Stimulated activated CD8-positive, alpha-beta memory T cell treated with anti-CD3 and anti-CD28 coated beads, Interleukin-15, amount 100 ng/mL, for 24 hours (primary cell): ENCODE measurements at places on chromosomes 16 and 17.
A peak's percentile ranks its signal among the peaks of the same experiment; 100 is the strongest.

- DNase-seq: no peak
These were observed 7.2 kb upstream of the TBKBP1 start for GRCh38 chr17:47686664-47687327.

DNA sequence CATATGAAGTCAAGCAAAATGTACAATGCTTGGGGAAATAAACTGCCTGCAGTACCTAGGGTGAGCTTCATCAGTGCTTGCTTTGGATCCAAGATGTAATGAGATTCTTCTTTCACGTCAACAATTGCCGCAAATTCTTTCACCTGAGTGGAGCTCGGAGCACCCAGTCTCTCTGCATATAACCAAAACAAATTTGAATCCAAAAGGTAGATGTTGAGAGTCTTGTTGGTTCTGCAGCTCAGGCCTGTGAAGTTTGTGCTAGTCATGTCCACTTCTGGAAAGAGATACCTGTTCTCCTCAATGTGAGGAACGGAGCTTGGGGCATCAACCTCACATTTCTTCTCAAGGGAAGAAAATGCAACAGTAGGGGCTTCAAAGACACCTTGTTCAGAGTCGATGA is 23.0 kb downstream of the SNN start:
- DNase-seq: no peak

GRCh38 chr17:27938864-27939263 is 45.7 kb upstream of the LYRM9 start:
- DNase-seq: no peak

- DNase-seq: peak; percentile 56
These were observed at the start of gene VEZF1 for GRCh38 chr17:57987581-57988300. Gene VEZF1 (minus strand): TSS chr17:57988254. CDS start chr17:57988111, 143 bp downstream.

DNA sequence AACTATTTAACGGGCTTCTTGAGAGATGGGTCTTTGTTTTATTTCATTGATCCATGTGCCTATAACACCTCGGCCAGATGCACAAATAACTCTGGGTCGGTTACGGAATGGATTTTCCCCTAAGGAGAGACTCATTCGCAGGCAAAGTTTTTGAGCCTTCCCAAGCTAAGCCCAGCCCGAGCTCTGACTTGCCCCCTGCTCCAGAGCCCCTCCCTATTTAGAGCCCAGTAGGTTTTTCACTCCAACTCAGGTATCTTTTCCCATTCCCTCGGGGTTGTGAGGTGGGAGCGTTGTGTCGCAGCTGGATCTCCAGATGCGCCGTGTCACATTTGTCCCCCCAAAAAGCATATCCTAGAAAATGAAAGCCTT is 812 bp upstream of the MYOCD start:
- no peak for DNase-seq

- DNase-seq: no peak
These were observed 134.2 kb downstream of the MGAT5B start for GRCh38 chr17:77002103-77003045.

GRCh38 chr17:77527836-77528505 is 387.2 kb downstream of the SEC14L1 start:
- no peak for DNase-seq

- DNase-seq: no peak
These were observed 613 bp downstream of the B9D1 start for GRCh38 chr17:19361944-19362276.

GRCh38 chr16:5756969-5757368 is 659.4 kb upstream of the EEF2KMT start:
- no peak for DNase-seq

- no peak for DNase-seq
These were observed 134.6 kb downstream of the PARN start for GRCh38 chr16:14495213-14496046.

DNA sequence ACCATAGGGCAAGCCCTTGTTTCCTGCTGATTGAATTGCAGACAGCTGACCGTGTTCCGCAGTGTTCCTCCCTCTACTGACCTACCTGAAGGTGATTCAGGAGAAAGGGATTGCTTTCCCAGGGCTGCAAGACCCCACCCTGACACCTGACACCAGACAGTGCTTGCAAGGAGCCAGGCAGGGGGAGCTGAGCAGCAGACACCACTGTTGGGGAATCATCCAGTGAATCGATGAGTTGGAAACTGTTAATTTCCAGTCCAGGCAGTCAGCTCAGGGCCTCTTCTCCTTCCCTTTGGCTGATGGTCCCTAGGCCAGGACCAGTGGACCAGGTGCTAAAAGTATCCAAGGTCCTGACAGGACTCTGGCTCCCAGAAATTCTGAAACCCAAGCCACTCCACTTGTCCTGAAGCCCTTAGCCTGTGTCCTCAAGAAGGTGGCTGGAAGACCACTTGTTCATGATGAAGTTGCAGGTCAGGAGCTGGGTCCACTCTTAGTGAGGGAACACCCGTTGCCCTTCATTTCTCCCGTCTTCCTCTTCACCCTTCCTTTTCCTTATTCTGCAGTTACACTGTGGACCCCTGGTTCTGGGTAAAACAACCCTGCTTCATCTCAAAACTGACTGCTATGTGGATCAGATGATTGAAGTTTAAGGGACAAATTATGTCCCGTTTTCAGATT is 9.5 kb upstream of the UNK start:
- no peak for DNase-seq

GRCh38 chr16:77721752-77722308 is 484 bp upstream of the NUDT7 start:
- no peak for DNase-seq

GRCh38 chr17:42188749-42189650 is 3.7 kb upstream of the HCRT start:
- no peak for DNase-seq

GRCh38 chr16:12067714-12068401 is 91.3 kb downstream of the SNX29 start:
- DNase-seq: no peak

DNA sequence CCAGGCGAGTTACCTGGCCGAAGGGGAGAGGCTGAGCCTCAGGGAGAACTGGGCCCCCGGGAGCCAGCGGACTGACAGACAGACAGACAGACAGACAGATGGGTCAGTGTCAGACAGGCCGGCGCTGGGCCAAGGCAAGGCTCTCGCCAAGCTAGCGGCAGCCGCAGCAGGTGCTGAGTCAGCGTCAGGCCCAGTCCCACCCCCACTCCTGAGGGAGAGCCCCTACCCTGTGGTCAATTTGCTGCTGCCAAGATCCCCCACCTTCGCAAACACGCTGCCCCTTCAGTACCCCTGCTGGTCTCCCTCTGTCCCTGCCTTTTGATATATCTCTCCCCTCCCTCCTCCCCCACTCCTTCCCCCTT is 1.5 kb downstream of the FGF11 start:
- DNase-seq: no peak

DNA sequence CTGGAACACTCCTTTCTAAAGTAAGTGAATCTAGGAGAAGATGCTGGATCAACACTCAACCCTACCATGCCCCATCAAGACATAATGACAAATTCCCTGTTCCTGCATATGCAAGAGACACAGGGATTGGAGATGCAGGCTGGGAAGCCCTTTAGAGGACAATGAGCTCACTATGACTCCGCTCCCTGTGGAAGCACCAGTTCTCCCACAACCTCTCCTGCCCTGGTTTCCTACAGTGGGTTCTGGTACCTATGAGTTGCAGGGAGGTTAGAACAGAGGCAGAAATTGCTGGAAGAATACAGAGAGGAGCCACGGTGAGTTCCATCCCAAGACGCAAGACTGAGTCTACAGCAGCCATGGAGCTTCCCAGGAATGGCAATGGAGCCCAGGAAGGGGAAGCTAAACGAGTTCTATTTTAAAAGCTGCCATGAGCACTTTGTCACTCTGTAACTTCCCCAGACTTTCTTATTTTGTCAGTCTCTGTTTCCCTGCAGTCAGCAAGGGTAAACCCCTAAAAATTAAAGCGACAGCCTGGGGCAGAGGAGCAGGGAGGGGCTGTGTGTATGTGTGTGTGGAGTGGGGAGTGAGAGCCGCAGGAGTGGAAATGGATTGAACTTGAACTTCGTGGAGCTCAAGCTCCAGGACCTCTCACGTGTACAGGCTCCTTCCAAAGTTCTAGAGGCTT is 42.3 kb upstream of the PIK3R6 start:
- no peak for DNase-seq

DNA sequence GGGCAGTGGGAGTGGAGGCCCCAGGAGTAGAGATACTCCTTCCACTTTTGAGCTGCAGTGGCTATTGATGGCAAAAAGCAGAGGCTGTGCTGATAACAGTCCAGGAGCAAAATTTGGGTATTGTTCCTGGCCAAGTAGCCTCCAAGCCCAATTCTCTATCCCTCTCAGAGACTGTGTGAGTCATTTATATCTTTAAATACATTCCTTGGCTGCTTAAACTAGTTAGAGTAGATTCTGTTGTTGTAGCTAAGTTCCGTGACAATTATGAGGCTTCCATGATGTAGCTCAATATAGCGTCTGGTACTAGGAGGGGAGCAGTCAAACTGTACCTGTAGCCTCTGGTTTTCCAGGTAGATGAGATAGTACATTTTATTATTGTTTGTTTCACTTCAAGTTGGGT is 19.9 kb upstream of the UBE2G1 start:
- DNase-seq: no peak

DNA sequence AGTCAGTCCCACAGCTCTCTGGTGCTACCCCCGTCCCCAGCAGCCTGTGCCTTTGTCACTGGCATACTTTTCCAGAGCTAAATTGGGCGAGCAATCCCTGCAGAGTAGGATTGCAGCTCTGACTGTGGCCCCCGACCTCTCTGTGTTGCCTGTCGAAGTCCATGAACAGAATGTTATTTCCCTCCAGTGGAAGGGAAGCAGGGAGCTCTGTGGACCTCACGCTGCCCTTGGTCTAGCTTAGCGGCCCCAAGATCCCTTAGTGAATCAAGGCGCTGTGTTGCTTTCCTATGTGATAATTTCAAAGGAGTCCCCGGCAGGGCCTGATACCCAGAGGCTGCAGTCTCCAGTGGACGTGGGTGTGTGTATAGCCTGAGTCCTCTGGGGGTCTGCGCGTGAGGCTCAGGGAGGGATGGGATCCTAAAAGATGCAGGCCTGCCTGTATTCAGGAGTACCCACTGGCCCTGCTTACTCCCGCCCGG is 15.5 kb upstream of the CD300A start:
- DNase-seq: no peak

- DNase-seq: no peak
These were observed 11.0 kb upstream of the PLCG2 start for GRCh38 chr16:81767987-81768592.

- no peak for DNase-seq
These were observed at the start of gene CIITA for GRCh38 chr16:10876799-10877341. Gene CIITA (plus strand): TSS chr16:10877202. CDS start chr16:10877331, 129 bp downstream.

- DNase-seq: no peak
These were observed 28.4 kb downstream of the DNAH2 start for GRCh38 chr17:7745748-7746470.

DNA sequence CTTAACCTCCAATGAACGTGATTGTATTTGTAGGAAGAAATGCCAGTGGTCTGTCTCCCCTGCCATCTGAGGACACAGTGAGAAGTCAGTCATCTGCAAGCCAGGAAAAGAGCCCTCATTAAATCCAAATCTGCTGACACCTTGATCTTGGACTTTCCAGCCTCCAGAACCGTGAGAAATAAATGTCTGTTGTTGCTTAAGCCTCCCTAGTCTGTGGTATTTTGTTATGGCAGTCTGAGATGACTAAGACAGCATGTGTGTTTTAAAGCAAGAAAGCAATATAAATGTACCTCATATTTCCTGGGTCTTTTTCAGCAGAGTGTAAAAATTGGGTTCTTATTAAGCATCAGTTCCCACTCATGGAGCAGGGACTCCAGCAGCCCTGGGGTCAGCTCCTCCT is 177.9 kb upstream of the NLRP1 start:
- no peak for DNase-seq

DNA sequence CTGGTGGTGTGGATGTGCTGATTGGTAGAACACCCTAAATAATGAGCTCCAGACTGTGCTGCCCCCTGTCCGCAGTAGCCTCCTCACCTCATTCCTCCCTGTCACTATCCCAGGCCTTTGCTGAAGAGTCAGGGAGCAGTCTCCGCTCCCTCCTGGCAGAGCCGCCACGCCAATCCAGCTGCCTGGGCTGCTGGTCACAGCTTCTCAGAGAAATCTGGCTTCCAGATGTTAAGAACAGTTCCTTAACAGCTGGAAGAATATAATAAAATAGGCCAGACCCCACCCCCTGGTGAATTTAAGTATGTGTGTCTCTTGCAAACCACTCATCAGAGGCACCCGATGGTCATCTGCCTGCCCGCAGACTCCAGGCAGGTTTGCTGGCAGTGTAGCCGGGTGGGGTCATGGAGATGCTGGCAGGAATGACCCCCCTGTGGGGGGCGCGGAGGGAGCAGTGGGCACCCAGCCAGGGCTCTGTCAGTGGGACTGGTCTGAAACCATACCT is 161.0 kb downstream of the CCDC182 start:
- DNase-seq: no peak

GRCh38 chr17:19250421-19251173 is 13.4 kb downstream of the EPN2 start:
- no peak for DNase-seq

- no peak for DNase-seq
These were observed 189.4 kb upstream of the CDH8 start for GRCh38 chr16:62225675-62226074.

DNA sequence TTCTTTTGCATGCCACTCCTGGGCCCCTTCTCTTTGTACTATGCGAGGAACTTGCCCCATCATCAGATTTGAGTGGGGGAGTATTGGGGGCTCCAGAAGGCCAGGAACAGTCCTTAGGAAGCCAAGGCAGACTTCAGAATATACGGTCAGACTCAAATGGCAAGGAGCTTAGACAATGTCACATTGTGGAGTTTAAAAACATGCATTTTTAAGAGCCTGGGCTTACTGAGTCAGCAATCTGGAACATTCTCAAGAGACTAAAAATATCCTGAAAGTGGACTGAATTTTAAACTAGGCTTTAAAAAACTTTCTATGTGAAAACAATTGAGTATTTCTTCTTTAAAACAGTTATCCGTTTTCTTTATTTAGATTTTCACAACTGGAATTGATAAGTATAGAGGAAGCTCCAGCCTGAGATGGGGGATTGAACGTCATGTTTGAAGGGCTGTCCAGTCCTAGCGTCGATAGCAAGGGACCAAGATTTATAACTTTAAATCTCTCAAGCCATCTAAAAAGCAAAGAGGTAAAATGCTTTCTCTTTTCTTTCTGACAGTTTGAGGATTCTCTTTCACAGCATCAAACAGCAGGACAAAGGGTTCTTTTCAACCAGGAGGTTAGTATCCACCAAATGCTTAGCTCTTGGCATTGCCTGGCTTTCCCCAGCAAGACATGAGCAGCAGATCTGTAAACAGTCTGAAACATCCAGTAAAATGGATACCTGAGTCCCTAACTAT is 45.8 kb upstream of the CDRT4 start:
- no peak for DNase-seq

- no peak for DNase-seq
These were observed 22.5 kb downstream of the CCR7 start for GRCh38 chr17:40542558-40543411.
